Osteoblast (primary cell): ENCODE measurements at places on chromosomes 4 and X. TPM values are rescaled to one million over a fixed set of nuclear protein-coding genes. Genes with fewer than 3 reads are reported as not detected.

- no peak for DNase-seq
Observed at GRCh38 chr4:6175426-6175825, 24.9 kb downstream of the JAKMIP1 start.

DNA sequence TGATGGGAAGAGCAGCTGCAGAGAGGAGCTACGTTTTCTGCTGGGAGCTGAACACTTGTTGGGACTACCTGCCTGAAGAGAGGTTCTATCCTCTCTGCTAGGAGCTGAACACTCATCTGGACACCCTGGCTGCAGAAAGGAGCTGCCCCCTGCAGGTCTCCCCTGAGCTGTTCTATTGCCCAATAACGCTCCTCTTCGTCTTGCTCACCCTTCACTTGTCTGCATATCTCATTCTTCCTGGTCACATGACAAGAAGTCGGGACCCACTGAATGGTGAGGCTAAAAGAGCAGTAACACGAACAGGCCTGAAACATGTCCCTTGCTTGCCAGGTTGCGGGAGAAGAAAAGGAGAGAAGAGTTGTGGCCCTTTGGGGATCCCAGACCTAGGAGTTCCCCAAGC, 27.8 kb downstream of the NAA11 start:
- DNase-seq, result no peak

The SLC9A7 gene
- 42.0 and 43.6 TPM in 2 replicates for total RNA-seq

The PPARGC1A gene
- 2.1 and 2.5 TPM in 2 replicates for total RNA-seq

GRCh38 chrX:17375637-17376430, 834 bp downstream of the NHS start:
- peak; percentile 78 for DNase-seq

The ATP2B3 gene
- total RNA-seq, result under 0.01 TPM in 1 of 2 replicates, not detected in the other

DNA sequence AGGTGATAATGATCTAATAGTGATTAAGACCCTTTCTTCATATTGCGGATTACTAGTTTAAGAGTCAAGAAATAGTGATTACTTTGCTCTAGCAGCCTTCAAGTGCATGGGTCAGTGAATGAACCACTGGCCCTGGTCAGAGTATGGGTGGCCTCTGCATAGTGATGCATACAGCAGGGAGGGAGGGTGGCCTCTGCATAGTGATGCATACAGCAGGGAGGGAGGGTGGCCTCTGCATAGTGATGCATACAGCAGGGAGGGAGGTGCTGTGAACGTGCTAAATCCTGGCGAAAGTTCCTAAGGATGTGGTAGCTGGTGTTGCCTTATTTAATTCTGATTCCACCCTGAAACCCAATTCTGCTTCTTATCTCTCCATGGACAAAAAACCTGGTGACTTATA, 246.7 kb upstream of the ARSJ start:
- no peak for DNase-seq

DNA sequence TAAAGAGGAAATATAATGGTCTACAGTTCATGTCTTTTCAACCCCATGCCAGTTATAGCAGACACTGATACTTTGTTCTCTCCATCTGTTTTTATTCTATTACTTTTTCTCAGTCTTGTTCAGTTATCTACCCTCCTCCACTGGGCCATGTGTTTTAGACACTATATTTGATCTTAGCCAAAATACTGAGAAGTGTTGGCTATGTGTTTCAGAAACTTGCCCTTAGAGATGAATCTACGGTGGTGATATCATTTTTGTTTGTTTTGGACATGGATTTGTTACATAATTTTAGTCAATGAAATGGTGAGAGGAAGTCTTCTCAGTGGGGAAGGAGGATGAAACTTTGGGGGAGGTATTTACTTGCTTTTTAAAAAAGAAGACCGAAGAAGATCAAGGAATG, 211.5 kb upstream of the DDX53 start:
- no peak for DNase-seq

- DNase-seq, result peak; percentile 91
Observed at GRCh38 chrX:261167-261918, 19.8 kb upstream of the PLCXD1 start.

- no peak for DNase-seq
Observed at GRCh38 chr4:128663325-128663724, 146.2 kb upstream of the JADE1 start.

- DNase-seq, result no peak
Observed at GRCh38 chr4:82623121-82623683, 61.4 kb upstream of the TMEM150C start.

- peak; percentile 91 for DNase-seq
Observed at GRCh38 chrX:131792356-131792749, 230.7 kb upstream of the STK26 start.

DNA sequence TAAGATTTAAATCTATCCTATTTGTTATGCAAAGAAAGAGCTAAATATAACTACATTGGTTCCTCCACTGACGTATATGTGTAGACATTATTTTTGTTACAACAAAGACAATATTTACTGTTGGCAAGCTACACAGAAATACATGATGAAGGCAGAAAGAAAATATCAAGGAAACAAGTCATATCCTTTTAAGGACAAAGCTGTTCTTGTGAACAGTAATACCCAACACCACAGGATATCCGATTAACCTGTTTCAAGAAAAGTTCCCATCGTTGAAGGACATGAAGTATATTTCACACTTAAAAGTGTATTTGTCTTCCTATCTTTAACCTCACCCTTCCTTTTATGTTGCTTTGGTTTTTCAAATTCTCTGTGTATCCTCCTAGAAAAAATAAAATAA, 235.8 kb upstream of the AADAT start:
- no peak for DNase-seq
